ENCODE measurements at places on chromosomes 3 and 15.
A peak's percentile ranks its signal among the peaks of the same experiment; 100 is the strongest.

DNA sequence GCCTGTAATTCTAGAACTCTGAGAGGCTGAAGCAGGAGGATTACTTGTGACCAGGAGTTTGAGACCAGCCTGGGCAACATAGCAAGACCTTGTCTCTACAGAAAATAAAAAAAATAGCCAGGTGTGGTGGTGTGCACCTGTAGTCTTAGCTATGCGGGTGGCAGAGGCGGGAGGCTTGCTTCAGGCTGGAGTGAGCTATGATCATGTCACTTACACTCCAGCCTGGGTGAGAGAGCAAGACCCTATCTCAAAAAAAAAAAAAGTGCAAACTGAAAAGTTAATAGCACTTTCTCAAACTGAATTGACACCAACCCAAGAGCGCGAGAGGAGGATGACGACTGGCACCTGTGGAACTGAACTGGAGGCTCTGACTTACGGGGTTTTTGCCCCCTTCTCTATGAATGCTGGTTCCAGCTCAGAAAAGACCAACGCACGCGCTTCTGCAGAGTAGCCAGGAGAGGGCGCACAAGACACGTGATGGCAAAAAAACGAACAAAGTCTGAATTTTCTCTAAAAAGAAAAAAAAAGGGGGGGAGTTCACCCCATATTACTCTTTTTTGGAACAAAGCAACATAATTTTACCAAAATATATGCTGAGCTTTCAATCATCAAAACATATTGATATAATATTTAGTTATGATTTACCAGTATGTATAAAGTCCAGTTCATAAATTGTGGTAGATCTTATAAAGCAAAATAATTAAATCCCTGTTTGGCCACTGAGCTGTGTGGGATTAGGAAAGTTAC is 23.7 kb downstream of the CFAP92 start:
- DNase-seq = no peak

DNA sequence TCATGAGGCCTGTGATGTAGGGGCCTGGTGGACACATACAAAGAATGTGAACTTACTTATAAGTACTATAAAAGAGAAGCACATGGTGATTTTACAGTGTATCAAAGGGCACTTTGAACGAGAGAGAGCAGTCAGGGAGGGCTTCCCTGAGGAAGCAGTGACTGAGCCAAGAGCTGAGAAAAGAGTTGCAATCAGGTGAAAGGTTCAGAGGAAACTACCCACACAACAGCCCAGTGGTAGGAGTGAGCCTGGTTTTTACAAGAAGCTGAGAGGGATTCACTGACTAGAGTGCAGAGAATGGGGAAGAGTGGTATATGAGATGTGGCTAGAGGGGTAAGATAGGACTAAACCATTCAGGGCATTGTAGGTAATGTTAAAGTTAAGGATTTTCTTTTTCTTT is 57.1 kb downstream of the CALML4 start:
- DNase-seq = no peak

DNA sequence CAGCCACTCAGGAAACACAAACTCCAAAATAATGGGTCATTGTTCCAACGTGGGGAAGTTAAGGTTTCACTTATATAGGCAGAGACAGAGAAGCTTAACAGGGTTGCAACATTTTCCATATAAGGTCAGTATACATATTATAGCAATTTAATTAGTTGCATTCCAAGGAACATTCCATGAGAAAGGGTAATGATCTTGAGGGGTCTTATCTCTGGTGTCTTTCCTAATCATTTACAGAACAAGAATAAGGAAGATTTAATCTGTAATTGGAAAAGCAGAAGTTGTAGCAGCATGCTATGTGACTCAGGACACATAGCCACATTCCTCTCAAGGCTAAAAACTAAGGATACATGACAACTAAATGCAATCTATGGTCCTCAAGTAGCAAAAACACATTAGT is 4.9 kb downstream of the MNS1 start:
- DNase-seq = no peak

DNA sequence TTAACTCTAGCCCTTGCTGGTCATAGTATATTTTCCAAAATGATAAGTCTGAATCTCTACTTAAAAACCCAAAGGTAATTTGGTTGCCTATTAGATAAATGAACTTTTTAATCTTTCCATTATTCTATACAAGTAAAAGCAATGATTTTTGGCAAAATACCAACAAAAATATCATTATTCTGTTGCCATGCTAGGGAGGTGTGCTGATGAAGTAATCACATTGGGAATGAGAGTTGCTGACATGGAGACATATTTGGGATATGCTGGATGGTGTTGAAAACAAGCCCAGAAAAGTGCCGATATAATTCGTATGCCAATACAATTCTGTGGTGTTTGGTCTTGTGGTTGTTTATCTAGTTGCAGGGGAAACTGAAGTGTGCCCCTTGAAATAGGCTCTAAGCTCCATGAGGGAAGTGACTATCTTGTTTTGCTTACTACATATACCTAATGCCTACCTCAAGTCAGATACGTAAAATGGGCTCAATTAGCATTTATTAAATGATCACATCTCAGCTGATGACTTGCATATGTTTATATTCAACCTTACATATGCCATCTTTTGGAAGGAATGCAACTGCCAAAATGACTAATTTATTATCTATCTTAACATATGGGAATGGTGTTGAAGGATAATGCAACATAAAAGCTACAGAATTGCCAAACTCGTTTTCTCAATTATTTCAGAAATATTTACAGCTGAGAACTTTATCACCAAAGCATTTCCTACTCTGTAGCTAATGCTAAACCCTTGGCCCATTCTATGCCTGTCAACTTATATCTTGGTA is 5.8 kb downstream of the TOPBP1 start:
- no peak for DNase-seq

DNA sequence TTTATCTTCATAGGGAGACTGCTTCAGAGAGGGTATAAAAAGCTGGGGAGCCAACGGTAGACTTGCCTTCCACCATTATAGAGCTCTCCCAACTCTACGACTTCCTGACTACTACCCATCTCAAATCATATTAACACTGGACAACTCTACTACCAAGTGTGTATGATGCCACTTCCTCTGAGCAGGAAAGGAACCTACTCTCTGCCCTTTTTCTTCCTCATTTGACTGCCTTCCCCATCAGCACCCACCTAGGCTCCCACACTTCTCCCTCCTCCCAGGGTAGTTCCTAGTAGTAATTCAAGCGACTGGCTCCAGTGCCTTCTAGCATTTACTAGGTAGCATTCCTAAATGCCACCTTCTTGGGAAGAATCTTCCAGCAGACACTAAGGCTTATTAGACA is 24.5 kb upstream of the TBL1XR1 start:
- DNase-seq = no peak

- no peak for DNase-seq
These were observed 542.7 kb upstream of the ADAMTS9 start for GRCh38 chr3:65230261-65231139.

GRCh38 chr15:66771351-66771650 is 69.3 kb downstream of the SMAD6 start:
- DNase-seq = no peak

DNA sequence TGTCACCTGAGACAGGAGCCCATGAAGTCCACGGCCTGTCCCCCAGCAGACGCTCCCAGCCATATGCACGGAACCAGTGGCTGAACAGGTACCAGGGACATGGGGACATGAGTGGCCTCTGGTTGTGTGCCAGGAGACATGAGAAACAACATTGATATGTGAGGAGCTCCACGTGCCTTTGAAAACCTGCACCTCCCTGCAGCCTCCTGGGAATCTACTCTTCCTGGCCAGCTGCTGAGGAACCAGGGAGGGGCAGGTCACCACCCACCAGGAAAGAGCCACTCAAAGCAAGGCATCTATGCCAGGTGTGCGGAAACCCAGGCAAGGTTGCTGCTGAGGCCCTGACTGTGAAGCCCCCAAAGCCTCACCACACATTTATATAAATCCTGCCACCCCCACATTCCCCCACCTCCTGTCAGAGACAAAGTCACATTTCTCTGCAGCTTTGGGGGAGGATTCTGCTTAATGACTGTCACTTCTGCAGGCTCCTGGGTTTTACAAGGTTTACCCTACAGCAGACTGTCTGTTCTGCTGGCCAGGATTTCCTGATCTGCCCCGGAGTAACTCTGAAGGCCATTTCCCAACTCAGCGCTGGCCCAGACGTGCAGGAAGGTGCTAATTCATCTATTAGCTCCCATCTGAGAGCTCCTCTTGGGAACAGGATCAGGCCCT is 110.8 kb downstream of the ADCY5 start:
- no peak for DNase-seq

- DNase-seq = no peak
These were observed 87.2 kb downstream of the PRICKLE2 start for GRCh38 chr3:64138046-64138445.

GRCh38 chr3:194487289-194488054 is 670 bp upstream of the ATP13A3 start:
- no peak for DNase-seq

- no peak for DNase-seq
These were observed 45.3 kb upstream of the ATP2B2 start for GRCh38 chr3:10550705-10551104.

- no peak for DNase-seq
These were observed 13.8 kb upstream of the STARD5 start for GRCh38 chr15:81337713-81338157.

DNA sequence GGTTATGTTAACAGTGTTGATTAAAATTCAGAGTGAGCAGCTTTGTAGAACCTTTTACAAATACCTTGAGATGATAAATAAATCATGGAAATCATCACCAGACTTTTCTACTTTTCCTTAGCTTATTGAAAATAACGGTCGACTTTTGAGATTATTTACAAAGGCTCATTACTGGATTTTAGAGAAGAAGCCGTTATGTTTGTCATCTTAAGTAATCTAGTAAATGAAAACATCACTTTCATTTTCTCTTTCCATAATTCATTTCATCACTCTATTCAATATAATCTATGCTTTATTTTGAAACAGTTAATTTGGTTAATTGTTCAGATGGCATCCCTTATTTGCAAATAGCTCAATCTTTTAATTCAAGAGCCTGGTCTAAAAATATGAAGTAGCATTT is 3.6 kb downstream of the PLCL2 start:
- no peak for DNase-seq

- DNase-seq = no peak
These were observed 111.7 kb downstream of the FOXB1 start for GRCh38 chr15:60115579-60116380.

GRCh38 chr3:53162672-53163443 is 1.8 kb downstream of the PRKCD start:
- DNase-seq = peak; percentile 20

DNA sequence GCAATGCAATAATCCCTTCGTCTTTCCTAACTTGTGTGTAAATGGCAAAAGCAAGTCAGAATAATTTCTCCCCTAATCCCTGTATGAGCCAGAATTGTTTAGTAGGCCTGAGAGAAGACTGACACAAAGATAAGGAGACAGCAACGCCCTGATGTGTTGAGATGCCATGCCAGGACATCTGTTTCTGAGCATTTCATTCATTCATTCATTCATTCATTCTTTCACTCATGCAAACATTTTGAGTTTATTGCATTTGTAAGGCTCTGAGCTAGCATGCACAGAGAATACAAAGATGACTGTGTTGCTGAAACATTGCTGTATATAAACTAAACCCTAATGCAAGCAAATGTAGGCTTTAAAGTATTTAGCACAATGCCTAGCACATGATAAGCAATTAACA is 127.4 kb downstream of the TMCC1 start:
- no peak for DNase-seq

DNA sequence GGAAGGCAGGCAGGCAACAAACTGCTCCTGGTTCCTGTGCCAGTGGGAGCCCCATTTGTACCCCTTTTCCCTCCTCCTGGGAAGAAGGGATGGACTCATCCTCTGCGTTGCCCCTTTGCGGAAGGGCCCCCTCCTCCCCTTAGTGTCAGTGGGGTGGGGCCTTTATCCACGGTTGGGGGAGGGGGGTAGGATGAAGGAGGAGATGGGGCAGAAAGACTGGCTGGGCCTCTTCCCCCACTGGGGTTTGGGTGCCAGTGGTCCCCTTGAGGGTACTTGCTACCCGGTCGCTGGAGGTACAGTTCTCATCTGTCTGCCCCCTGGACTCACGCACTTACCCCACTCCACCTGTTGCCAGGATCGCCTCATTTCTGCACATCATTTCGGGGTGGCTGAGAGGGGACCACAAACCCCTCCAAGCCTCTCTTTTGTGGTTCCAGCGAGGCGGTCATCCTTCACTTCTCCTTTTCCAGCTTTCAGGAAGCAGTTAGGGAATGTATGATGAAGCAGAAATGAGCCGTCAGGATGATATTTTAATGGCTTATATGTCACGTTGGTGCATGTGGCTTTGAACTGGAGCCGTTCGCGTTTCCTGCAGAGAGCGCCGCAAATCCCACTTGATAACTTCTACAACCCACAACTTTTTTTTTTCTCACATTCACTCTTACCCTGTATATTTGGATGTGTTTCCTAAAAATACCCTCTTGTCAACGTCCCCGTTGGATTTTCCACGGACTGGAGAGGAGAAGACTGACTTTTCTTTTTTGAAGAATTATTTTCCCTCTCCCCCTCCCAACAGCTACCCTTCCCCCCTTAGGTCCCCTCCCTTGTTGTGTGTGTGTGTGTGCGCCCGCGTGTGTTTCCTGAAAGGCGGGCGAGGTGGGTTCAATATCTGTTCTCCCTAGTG is at the start of gene ZIC4:
TSS of gene ZIC4 (minus strand) at position 516 of the 904 bp plus-strand sequence. CDS start 3,746 bp downstream, outside the sequence.
- DNase-seq = no peak

GRCh38 chr15:84878504-84878903 is 6.0 kb upstream of the SLC28A1 start:
- DNase-seq = peak; percentile 3

- DNase-seq = no peak
These were observed 323.3 kb downstream of the CTNNB1 start for GRCh38 chr3:41522612-41523011.

DNA sequence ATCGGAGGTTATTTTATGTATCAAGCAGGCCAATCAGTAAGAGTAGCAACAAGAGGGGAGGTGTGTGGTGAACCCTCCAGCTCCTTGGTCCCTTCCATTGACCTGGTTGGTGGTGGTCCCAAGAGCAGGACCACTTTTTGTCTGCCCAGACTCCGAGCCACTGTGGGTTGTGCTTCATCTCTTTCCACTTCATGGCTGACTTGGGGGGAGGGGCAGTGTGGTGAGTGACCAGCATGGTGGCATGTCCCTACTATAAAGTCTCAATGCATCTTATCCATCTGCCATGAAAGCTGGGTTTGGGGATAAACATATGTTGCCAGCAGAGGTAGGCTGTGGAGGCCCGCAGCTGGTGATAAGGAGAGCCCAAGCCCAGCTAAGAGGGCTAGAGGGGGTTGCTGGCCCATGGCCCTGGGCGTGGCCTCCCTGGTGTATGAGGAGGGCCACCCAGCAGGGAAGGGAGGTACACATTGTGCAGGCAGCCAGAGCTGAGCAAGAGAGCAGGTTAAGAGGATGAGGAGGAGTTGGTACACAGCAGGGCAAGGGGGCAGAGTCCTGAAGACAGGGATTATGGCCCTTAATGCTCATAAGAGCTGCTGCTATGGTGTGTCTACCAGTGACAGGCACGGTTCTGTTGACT is 7.0 kb downstream of the AEN start:
- DNase-seq = no peak

GRCh38 chr3:152998591-152998990 is 163.4 kb upstream of the RAP2B start:
- no peak for DNase-seq

DNA sequence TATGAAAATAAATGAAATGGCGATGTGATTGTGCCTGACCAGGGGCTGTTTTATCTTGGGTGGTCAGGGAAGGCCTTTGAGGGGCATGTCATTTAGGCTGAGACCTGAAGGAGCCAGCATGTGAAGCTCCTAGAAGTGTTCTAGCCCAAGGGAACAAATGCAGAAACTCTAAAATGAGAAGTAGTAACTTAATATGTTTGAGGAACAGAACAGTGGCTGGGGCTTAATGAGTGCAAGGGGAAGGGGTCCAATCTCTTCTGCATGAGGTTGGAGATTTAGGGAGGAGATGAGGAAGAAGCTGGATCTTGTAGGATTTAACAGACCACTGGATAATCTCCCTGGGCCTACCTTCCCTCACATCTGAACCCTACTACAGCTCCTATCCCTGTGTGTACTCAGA is 110.5 kb downstream of the AKAP13 start:
- no peak for DNase-seq

Measured in anterior cingulate cortex (tissue), 58 donors.